ENCODE measurements at places on chromosomes 2 and 18.

DNA sequence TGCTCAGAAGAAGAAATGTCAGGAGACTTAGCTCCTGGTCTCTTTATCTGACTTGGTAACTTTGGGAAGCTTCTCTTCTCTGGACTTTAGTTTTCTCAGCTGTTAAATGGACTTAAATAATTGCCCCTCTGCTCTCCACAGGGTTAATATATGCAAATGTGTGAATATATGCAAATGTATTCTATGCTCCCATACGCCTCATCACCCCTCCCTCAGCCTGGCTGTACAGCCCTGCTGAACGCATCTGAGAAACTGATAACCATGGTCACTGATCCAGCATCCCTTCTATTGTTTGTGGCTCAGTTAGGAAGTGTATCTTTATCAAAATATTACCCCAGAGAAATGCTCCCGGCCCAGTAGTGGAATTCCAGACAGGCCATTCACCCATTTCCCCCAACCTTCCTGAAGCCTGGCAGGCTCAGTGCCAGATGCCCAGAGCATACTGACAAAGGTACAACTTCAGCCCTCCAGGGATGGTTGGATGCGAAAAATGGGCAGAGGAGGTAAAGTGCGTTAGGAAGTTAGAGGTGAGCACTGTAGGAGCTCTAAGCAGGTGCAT, 103.4 kb downstream of the DYSF start:
- H3K27ac ChIP-seq = no peak overlapping the region
- peaks cover 14% of the 10 kb centered on the region for H3K27me3 ChIP-seq
- H3K4me3 ChIP-seq = no peak overlapping the region
- no peaks in the 10 kb centered on the region for H3K36me3 ChIP-seq

- peaks cover 21% of the 10 kb centered on the region for H3K4me1 ChIP-seq
- no peak overlapping the region for H3K4me3 ChIP-seq
- DNase-seq = no peak
- no peaks in the 10 kb centered on the region for H3K27me3 ChIP-seq
Measured at GRCh38 chr2:96952016-96952750, 34.2 kb downstream of the FAM178B start.

DNA sequence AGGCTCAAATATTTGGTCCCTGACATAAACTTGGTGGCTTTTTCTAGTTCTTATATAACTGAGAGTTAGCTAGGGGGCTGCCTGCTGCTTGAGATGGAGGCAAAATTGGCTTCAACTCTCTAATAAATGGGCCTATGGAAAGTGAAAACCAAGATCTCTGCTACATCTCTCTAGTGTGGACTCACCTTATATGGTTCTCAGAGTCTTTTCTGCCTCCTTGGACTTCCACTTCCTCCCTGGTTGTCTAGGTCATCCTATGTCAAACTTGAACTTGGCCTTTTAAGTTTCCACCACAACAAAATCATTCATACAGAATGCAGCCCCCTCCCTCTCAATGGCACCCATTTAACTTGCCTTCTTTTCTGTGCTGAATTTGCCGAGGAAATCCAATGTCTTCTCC, 23.9 kb upstream of the ARHGAP25 start:
- DNase-seq = no peak
- H3K4me3 ChIP-seq = no peak overlapping the region
- H3K36me3 ChIP-seq = no peaks in the 10 kb centered on the region
- H3K27me3 ChIP-seq = no peaks in the 10 kb centered on the region
- peaks cover 20% of the 10 kb centered on the region for H3K4me1 ChIP-seq
- H3K27ac ChIP-seq = no peak overlapping the region

DNA sequence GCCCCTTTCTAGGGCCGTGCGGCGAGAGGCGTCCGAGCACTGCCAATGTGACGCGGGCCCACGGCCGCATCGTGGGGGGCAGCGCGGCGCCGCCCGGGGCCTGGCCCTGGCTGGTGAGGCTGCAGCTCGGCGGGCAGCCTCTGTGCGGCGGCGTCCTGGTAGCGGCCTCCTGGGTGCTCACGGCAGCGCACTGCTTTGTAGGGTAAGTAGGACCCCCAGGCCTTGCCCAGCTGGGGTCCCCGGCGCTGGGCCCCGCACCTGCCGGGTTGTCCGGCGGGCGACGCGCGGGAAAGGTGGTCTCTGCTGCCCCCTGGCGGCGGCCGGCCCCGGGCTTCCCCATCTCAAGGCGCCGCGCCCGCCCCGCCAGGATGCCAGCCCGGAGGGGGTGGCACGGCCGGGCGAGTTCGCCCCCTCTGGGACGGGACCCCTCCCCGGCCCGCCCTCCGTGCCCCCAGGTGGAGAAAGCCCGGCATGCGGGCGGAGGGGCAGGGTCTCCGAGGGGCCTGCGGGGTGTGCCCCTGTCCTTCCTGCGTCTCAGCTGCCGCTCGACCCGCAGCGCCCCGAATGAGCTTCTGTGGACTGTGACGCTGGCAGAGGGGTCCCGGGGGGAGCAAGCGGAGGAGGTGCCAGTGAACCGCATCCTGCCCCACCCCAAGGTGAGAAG, 1.9 kb downstream of the PRSS56 start:
- H3K27ac ChIP-seq = no peak overlapping the region
- DNase-seq = peak; percentile 64
- peaks cover 51% of the 10 kb centered on the region for H3K27me3 ChIP-seq
- peak overlapping the region; percentile 37 for H3K4me3 ChIP-seq
- peaks cover 7% of the 10 kb centered on the region for H3K36me3 ChIP-seq

- peaks cover 31% of the 10 kb centered on the region for H3K27me3 ChIP-seq
- no peaks in the 10 kb centered on the region for H3K36me3 ChIP-seq
- H3K27ac ChIP-seq = no peak overlapping the region
- no peak for DNase-seq
- H3K4me3 ChIP-seq = no peak overlapping the region
Measured at GRCh38 chr2:20931346-20931745, 108.4 kb upstream of the LDAH start.

DNA sequence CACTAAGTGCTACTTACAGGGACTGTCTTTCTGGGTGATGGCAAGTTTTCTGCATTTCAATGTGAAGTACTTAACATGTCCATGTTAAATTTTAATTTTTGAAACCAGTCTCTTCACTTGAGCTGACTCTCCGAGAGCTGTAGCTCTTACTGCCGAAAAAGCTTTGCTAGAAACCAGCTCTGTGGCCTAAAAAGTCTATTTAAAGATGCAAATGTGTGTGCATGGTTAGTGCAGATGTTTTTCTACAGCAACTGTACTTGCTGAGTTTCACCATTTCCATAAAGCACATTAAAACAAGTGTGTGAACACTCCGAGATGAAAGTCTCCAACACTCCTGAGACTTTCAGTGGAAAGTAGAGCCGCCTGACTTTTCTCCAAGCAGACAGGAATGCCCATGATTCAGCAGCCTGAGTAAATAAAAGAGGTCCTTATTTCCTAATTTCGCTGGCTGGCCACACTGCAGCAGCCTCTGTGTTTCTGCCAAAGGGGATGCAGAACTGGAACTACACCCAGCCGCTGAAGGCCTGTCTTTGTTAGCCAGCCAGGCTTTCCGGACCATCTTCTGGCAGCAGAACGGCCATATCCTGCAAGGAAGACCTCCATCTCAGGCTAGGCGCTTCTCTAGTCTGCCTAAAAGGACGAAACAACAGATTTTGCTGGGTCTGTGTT, 121.2 kb downstream of the ZNF521 start:
- no peaks in the 10 kb centered on the region for H3K36me3 ChIP-seq
- no peak overlapping the region for H3K4me3 ChIP-seq
- no peak overlapping the region for H3K27ac ChIP-seq
- no peaks in the 10 kb centered on the region for H3K27me3 ChIP-seq
- H3K4me1 ChIP-seq = no peaks in the 10 kb centered on the region

DNA sequence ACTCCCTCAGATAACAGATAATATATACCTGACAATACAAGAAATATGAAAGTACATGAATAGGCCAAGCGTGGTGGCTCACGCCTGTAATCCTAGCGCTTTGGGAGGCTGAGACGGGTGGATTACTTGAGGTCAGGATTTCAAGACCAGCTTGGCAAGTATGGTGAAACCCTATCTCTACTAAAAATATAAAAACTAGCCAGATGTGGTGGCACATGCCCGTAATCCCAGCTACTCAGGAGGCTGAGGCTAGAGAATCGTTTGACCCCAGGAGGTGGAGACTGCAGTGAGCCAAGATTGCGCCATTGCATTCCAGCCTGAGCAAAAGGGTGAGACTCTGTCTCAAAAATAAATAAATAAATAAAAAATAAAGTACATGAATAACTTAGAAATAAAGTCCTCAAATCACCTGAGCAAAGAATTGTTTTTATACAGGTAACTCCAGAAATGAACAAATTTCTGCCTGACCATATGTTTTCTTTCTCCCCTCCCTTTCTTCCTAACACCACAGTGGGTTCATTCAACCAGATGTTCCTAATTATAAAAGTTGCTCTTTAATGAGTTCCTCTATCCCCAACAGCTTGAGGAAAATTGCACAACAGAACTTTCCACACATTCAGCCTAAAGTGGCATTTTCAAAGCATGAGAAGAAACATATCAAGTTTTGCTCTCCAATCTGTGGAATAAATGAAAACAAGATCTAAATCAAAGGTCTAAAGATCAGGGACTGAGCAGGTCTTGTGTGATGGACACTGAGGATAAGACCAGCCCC, 33.6 kb upstream of the AP1S3 start:
- peaks cover 13% of the 10 kb centered on the region for H3K36me3 ChIP-seq
- H3K27ac ChIP-seq = no peak overlapping the region
- H3K27me3 ChIP-seq = no peaks in the 10 kb centered on the region

DNA sequence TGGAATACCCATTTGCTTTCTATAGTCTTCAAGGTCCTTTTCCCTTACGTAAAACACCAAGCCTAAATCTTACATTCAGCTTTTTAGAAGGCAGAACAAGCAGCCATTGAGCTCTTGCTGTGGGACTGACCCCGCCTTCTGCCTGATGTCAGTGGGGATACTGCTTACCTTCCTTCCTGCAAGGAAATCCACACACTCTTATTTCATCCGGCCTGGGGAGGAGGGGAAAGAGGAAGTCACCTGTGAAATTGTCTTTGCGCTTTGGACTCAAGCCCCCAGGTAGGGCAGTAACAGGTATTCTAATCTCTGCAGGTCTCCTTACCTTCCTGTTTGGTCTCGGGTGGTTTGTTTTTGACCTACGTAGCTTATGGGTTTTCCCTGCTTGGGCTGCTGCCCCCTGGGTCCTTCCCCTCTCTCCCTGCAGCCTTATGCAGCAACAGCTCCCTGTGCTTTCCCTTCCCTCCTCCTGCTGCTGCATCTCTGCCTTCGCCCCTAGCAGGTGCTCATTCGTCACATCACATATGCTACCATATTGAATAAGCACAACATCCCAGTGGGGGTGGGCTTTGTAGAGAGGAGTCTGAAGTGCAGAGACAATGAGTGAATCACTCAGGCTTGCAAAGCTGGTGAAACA, 402.5 kb upstream of the TRIB2 start:
- peaks cover 33% of the 10 kb centered on the region for H3K27me3 ChIP-seq
- DNase-seq = no peak
- H3K36me3 ChIP-seq = no peaks in the 10 kb centered on the region
- no peak overlapping the region for H3K27ac ChIP-seq
- H3K4me3 ChIP-seq = no peak overlapping the region

Data from effector memory CD8-positive, alpha-beta T cell (primary cell).